Bronchus fibroblast of lung (primary cell): ENCODE measurements at places on chromosomes 2 and 18. TPM values are rescaled to one million over a fixed set of nuclear protein-coding genes. Genes with fewer than 3 reads are reported as not detected.

STPG4 gene
- not detected in 2 replicates for total RNA-seq

DSG1 gene
- not detected in 2 replicates for total RNA-seq

RESP18 gene
- total RNA-seq: not detected in 2 replicates

LAMA1 gene
- 6.2 and 7.0 TPM in 2 replicates for total RNA-seq

SUMO1 gene
- 88.4 and 111 TPM in 2 replicates for total RNA-seq

SCYGR8 gene
- total RNA-seq: not detected in 2 replicates

SKOR2 gene
- not detected in 2 replicates for total RNA-seq

TRABD2A gene
- 6.8 and 9.6 TPM in 2 replicates for total RNA-seq

COL6A3 gene
- 589 and 614 TPM in 2 replicates for total RNA-seq

KCNIP3 gene
- total RNA-seq: 2.0 and 2.5 TPM in 2 replicates

THSD7B gene
- not detected in 2 replicates for total RNA-seq

DCDC2C gene
- not detected in 2 replicates for total RNA-seq

CERKL gene
- 0.15 TPM in 1 of 2 replicates, not detected in the other for total RNA-seq

MROH2A gene
- not detected in 2 replicates for total RNA-seq

SAG gene
- total RNA-seq: not detected in 2 replicates

CAPN14 gene
- under 0.01 TPM in 2 replicates for total RNA-seq

RIOK3 gene
- total RNA-seq: 21.7 and 26.1 TPM in 2 replicates

CPO gene
- total RNA-seq: not detected in 2 replicates

IL1RN gene
- total RNA-seq: not detected in 2 replicates

CASP10 gene
- 1.3 and 1.5 TPM in 2 replicates for total RNA-seq

CCDC121 gene
- 1.0 and 1.2 TPM in 2 replicates for total RNA-seq

EFHD1 gene
- total RNA-seq: 0.45 TPM in 1 of 2 replicates, not detected in the other

RAD51AP2 gene
- total RNA-seq: under 0.01 TPM in 1 of 2 replicates, not detected in the other

CSRNP3 gene
- total RNA-seq: 1.7 and 2.5 TPM in 2 replicates

CHST9 gene
- total RNA-seq: not detected in 2 replicates

GNLY gene
- not detected in 2 replicates for total RNA-seq

PPP1R1C gene
- total RNA-seq: 0.15 and 0.34 TPM in 2 replicates

SERPINB13 gene
- total RNA-seq: not detected in 2 replicates

GKN1 gene
- not detected in 2 replicates for total RNA-seq

HOXD12 gene
- not detected in 2 replicates for total RNA-seq

SRD5A2 gene
- total RNA-seq: not detected in 2 replicates

ACTG2 gene
- 16.5 and 24.8 TPM in 2 replicates for total RNA-seq

CYP26B1 gene
- not detected in 2 replicates for total RNA-seq

INHA gene
- not detected in 2 replicates for total RNA-seq

HOXD1 gene
- not detected in 2 replicates for total RNA-seq

REG1B gene
- not detected in 2 replicates for total RNA-seq

TLX2 gene
- total RNA-seq: 0.15 and 0.34 TPM in 2 replicates

TTN gene
- under 0.01 and 0.17 TPM in 2 replicates for total RNA-seq

EVA1A gene
- total RNA-seq: 28.4 and 28.7 TPM in 2 replicates

PROC gene
- not detected in 2 replicates for total RNA-seq

LCT gene
- total RNA-seq: not detected in 2 replicates

ZNF396 gene
- 0.67 and 0.89 TPM in 2 replicates for total RNA-seq

C2orf80 gene
- total RNA-seq: not detected in 2 replicates

C2orf81 gene
- total RNA-seq: 2.4 and 3.7 TPM in 2 replicates

IRS1 gene
- total RNA-seq: 43.2 and 43.6 TPM in 2 replicates

GDF7 gene
- not detected in 2 replicates for total RNA-seq
